ENCODE measurements at places on chromosomes 3 and 15.

GRCh38 chr3:67028001-67028784, 30.1 kb downstream of the KBTBD8 start:
- DNase-seq, result no peak

- no peak for DNase-seq
Measured at GRCh38 chr3:174596447-174596982, 262.6 kb upstream of the NAALADL2 start.

DNA sequence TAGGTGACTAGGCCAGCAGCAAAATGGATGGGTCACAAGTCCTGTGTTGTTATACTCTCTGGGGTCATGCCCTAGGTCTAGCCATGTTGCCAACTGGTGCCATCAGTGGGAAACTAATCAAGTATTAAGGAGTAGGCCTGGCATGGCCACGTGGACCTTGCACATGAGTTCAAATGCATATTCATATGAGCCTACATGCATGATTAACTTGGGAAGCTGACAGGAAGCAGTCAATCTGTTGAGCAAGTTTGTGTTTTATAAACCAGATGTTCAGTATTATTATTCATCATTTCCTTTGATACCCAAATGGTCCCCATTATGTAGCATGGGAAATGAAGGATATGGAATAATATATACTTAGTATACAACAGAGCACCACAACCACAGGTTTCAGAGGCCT, 95.0 kb downstream of the LRTM1 start:
- DNase-seq, result no peak

GRCh38 chr15:31069360-31070000, 32.0 kb downstream of the TRPM1 start:
- no peak for DNase-seq

- DNase-seq, result no peak
Measured at GRCh38 chr3:23659274-23659673, 146.5 kb upstream of the UBE2E1 start.

DNA sequence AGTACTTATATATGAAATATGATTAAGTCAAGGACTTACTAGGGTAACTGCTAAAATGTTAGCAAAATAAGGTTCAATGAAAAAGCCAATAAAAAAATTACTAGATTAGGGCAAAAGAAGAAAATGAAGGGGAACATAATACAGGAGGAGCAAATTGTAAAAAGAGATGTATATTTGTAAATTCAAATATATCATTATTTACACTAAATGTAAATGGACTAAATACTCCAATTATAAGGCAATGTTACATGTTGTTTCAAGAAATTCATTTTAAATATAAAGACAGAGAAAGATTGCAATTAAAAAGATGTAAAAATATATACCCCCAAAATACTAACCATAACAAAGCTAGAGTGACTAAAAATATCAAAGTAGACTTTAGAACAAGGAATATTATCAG, 134.1 kb downstream of the EFHB start:
- DNase-seq, result no peak

DNA sequence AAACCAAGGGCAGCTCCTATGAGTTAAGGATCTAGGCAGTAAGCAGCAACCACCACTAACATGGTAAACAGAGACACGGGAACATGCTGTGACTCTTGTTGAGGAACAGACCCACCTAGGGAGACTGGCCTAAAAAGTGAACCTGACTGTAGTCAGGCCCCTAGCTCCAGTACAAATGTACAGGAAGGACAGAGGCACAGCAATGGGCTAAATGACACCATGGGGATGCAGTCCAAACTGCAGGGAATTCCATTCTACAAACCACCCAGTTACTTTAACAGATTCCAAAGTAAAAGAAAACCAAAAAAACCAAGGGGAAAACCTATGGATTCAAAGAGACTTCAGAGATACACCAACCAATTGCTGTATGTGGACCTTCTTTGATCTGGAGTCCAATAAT, 28.2 kb upstream of the CGNL1 start:
- no peak for DNase-seq

- no peak for DNase-seq
Measured at GRCh38 chr3:71281280-71281679, 302.2 kb downstream of the FOXP1 start.

GRCh38 chr3:52299879-52300611, 12.4 kb downstream of the GLYCTK start:
- no peak for DNase-seq

DNA sequence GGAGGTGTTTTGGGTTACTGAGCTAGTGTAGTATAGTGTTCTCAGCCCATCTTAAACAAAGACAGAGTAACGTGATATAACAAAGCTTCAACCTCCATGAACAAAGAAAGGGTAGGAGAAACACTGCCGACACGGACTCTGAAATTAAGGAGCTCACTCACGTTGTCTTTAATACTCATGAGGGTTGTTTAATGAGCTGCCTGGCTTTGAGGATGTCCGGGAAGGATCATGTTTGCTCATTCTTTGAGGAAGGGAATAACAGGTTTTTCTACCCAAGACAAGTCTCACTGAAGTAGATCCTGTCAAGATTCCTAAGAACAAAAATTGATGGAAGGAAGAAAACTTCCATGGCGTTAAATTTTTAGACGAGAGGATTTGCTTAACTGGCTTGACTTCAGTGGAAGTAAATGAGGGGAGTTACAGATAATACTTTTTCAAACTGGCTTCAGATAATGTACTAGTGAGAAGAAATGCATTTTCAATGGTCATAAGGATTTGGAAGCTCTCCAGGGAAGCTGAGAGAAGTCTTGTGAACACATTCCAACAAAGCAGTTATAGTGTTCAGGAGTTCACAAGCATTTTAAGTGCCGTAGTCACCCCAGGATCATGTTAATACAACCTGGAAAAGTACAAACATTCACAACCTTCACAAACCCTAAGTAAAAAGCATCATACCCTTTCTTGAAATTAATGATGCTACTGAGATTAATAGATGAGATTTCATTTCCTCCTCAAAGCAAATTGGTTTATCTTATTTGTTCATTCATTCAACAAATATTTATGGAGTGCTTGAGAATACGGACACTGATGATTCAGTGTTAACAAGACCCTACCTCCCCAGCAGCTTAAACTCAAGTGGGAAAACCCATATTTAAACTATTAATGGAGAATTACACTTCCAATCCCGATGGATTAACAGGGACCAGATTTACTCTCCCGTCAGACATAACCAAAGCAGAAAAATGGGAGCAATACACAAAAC, 101.5 kb downstream of the SHQ1 start:
- no peak for DNase-seq

DNA sequence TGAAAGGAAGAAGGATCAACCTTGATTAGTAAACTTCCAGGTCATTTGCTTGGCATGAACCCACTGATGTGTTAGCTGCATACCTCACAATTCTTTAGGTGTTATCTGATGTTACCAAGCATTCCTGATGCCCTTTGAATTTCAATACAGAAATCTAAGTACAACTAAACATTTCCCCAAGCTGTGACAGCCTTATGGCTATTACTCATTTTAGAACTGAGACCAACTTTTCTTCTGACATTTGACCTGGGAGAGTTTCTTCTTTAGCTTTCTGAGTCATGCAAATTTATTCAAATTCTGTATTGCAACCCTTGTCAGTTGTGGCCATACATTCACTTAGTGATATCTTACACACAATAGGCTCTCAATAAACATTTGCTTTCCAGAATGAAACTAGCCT, 124.3 kb downstream of the TIGIT start:
- no peak for DNase-seq

- DNase-seq, result no peak
Measured at GRCh38 chr3:61908382-61908781, 347.0 kb downstream of the PTPRG start.

DNA sequence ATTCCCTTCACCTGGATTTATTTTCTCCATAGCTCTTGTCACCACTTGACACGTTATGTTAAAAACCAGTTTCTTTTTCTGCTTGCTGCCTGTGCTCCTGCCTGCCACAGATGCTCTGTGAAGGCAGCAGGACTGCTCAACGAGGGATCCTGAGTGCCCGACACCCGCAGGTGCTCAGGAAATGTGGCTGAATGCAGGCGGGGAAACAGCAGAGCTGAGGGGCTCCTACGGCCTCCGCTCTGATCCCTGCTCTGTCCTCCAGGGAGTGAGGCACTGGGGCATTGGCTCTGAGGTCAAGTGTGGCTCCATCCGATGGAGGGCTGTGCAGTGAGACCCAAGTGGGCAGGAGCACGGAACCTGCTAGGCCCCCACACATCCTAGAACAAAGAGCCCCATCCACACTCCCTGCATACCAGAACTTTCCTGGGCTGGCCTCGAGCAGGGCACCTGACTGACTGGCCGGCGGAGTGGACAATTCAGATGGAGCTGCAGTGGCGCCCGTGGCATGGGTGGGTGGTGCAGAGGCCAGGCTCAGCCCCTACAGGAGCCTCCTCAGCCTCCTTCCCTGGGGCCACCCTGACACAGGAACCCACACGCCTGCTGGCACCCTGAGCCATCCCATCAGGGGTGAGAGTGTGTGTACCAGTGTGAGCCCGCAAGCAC, 27.9 kb downstream of the IQSEC1 start:
- no peak for DNase-seq

DNA sequence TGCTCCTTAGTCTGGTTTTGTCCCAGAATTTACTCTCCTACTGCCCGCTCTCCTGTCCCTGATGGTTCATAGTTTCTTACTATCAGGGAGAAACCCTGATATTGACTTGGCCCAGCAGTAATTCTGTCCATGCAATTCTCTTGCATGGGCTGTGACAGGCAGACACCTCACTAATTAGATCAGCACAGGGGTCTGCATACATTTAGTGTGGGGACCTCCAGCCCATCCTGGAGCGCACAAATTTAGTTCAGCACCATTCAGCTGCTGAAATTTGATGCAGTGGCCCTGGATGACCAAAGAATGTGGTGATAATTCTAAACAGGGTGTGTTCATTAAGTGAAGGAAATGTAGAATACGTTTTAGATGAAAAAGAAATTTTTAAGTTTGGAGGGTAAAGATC, 555.5 kb upstream of the TBL1XR1 start:
- DNase-seq, result no peak

All from activated CD4-positive, CD25-positive, alpha-beta regulatory T cell treated with anti-CD3 and anti-CD28 coated beads, Interleukin-2, amount 50 U/mL, for 72 hours (primary cell).